ENCODE measurements at places on chromosomes 5 and 9.
A peak's percentile ranks its signal among the peaks of the same experiment; 100 is the strongest.

DNA sequence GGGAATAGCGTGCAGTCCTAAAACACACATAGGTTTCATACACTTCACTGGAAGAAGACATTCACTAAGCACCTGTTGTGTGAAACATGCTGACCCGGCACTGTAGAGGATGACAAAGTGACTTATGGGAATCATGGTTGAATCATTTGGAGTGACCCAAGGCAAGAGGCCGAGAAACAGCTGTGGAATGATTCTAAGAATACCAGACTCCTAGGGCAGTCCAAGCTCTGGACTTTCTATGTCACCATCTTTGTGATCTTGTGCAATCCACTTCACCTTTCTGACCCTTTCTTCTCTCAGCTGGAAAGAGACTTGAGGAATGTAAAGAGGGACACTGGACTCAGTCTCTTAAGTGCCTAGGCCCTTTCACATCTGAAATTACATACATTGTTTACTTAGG is 13.1 kb downstream of the MSANTD3 start:
- DNase-seq, result no peak

DNA sequence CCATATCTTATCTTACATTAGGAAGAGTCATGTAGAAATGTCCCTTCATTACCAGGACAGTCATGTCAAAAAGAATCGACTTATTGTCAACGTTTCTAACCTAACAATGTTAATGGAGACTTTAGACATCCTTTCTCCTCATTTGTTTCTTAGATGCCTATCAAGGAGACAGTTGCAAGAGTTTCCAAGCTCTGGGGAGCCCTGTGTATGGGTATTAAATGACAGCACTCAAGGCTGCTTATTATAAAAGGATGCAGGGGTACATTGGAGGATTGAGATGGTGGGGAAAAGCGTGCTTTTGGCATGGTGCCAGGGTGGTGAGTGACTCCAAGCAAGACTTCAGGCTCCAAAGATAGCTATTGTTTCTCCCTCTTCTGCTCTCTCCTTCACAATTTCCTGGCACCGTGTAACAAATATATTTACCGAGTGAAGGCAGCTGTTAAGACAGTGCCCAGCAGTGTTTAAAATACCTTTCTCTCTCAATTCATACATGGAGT is 461.3 kb upstream of the CLINT1 start:
- DNase-seq, result peak; percentile 13

- DNase-seq, result no peak
Measured at GRCh38 chr5:113156271-113156877, 179.8 kb downstream of the DCP2 start.

DNA sequence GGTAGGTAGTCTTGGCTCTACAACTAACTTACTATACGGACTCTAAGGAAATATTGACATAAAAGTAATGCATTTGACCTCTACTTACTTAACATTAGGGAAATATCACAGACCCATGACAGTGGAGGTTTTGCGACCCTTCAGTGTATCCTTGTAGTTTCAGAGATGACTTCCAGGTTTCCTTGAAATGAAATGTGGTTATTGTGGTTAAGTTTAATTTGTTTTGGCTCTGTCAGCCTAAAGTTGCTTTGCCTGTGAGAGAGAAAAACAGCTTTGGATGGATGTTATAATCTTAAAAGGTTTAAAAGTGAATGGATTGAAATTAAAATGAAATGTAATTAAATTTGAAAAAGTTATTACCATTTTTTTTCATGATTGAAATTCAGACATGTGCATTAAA is 42.9 kb downstream of the LRRTM2 start:
- DNase-seq, result no peak

GRCh38 chr5:118126159-118126558 is 862.2 kb downstream of the DTWD2 start:
- no peak for DNase-seq

DNA sequence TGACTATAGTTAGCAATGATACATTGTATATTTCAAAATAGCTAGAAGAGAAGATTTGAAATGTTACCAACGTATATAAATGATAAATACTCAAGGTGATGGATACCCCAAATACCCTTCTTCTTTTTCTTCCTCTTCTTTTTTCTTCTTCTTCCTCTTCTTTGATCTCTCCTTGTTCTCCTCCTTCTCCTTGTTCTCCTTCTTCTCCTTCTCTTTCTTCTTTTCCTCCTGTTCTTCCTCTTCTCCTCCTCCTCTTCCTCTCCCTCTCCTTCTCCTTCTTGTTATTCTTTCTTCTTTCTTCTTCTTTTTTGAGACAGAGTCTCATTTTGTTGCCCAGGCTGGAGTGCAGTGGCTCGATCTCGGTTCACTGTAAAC is 616 bp upstream of the SPEF2 start:
- DNase-seq, result no peak

GRCh38 chr5:50318220-50318619 is 122.9 kb downstream of the EMB start:
- DNase-seq, result no peak

DNA sequence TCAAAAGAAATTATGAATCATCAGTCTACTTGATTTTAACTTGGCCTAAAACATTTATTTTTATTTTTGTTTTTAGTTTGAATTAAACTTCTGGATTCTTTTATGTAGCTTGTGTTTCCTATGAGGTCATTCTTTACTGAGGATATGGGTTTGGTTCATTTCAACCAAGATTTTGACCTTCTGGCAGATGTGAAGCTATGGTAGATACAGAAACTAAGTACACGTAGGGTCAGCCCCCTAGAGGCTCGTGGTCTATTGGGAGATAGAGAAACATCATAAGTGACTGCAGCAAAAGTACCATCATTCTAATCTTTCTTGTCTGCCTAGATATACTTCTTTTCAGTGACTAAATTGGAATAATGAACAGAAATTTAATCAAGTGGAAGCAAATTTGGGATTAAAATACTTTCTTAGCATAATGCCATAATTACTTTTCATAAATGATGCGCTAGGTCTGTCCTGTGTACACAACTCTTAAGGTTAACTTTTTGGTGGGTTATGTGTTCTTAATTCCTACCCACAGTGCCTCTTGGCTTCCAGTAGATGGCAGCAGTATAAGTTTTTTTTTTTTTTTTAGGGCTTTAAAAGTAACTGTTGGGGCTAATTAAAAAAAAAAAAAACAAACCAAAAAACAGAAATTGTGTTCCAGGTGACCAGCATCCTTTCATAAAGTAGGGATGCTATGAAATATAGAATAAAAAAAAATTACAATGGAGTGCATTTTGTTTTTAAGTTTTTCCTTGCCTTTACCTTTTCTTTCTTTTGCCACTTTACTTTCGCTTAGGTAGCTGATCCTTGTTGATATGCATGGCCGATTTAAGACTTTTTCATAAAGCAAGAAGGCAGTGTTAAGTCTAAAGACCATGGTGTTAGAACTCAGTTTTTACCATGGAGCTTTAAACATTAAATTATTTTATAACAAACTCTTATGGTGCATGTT is 49.9 kb downstream of the LRRTM2 start:
- DNase-seq, result no peak

GRCh38 chr5:158553962-158554336 is 545.8 kb downstream of the EBF1 start:
- no peak for DNase-seq

DNA sequence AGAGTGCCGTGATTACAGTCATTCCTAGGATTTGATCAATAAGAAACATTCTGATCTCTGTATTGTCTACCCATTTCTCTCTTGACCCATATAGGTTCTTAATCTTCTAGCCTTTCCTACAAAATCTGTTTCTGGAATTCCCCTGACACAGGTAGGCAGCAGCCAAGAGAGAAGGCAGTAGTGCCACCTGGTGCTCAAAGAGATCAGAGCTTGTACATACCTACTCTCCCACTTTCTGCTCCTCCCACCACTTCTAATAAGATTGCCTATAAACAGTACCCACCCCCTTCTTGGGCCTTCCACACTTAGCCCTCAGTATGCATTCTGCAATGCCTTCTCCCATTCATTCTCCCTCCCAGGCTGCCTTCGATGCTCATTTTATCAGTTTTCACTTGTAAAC is 117.4 kb upstream of the RORB start:
- DNase-seq, result peak; percentile 33

GRCh38 chr5:143641549-143642355 is 170.2 kb upstream of the HMHB1 start:
- no peak for DNase-seq

DNA sequence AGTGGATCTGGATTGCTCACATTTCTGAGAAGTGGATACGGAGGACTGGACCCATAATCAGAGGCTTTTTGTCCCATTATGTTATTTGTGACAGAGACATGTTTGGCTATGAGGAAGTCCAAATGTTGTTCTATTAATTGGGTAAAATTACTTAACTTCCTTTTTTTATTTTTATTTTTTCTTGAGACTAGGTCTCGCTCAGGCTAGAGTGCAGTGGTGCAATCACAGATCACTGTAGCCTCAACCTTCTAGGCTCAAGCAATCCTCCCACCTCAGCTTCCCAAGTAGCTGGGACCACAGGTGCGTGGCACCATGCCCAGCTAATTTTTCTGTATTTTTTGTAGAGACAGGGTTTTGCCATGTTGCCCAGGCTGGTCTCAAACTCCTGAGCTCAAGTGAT is 11.9 kb upstream of the PGGT1B start:
- DNase-seq, result no peak

DNA sequence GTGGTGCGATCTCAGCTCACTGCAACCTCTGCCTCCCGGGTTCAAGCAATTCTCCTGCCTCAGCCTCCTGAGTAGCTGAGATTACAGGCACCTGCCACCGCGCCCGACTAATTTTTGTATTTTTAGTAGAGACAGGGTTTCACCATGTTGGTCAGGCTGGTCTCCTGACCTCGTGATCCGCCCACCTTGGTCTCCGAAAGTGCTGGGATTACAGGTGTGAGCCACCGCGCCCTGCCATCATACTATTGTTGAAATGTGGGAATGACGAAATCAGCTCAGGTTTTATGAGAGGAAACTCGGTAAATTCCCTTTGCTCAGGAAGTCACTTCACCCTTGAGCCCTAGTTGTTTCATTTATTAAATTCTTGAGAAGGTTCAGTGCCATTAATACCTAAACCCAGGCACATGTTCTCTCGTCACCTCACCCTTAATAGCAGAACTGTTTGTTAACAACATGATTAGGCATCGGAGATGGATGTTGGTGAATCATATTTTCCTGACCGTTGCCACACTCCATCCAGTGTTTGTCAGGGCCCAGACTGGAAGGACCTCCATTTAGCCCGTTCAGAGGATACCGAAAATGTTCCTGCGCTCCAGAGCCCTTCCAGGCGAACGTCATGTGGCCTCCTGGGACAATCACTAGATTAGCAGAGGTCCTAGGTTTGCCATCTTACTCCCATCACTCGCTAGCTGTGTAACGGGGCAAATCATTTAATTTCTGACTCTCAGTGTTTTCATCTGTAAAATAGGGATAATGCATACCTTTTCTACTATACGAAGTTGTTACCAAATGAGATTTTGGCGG is 20.0 kb upstream of the CREBRF start:
- no peak for DNase-seq

DNA sequence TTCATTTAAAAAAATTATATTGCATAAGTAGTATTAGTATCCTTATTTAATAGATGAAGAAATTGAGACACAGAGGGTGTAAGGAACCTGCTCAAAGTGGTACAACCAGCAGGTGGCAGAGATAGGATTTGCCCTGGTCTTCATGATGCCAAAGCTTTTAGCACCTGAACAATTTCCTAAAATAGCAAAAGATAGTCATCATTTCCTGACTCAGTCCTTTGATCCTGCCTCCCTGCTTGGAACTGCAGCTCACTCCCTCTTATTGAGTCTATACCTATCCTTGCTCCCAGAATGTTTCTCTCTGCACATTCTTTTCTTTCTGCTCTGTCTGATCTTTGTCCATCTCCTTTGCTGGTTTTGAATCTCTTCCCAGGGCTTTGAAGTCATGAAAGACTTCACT is 155.8 kb downstream of the FRMD3 start:
- DNase-seq, result no peak

GRCh38 chr9:3036333-3036700 is 192.4 kb upstream of the PUM3 start:
- no peak for DNase-seq

GRCh38 chr5:93582677-93583438 is at the start of gene NR2F1:
Gene NR2F1, plus strand, starts transcription at chr5:93583222. Its CDS starts 1,802 bp downstream, at chr5:93585024.
- DNase-seq, result peak; percentile 91

GRCh38 chr9:12817702-12818101 is 42.9 kb downstream of the LURAP1L start:
- no peak for DNase-seq

DNA sequence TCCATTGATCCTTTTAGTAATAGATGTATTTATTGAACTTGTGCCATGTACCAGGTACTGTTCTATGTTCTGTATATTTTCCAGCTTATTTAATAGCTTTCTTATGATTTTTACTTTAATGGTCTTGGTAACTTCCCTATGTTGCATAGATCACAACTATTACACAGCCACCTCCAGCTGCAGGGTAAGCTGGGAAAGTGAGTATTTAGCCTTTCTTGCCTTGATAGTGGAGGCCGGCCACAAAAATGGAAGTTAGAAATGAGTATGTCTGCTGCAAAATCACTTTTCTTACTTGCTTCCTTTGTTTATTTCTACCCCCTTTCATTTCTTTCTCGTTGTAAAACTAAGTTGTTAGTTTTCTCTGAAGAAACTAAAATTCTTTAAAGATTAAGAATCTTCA is 43.1 kb upstream of the ANKDD1B start:
- no peak for DNase-seq

Data from NCI-H1436 treated with DMSO at 0.1 percent for 48 hours (cell line).